ENCODE measurements at places on chromosomes 7 and 10.

DNA sequence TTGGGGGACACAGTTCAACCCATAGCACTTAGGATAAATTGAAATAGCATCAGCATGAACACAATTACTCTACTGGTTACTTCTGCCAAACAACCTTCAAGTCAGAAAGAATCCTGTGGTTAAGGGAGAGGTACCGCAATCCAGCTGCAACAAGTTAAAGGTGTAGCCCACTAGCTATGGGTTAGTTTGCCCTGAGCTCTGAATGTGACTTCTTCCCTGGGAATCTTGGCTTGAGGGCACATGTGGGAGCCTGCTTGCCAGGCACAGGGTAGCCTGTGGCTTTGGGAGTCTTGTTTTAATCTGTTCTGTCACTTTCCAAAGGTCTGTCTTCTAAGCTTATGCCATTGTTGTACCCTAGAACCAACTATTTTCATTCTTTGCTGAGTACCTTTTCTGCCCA, 8.9 kb upstream of the SGPL1 start:
- DNase-seq = no peak

DNA sequence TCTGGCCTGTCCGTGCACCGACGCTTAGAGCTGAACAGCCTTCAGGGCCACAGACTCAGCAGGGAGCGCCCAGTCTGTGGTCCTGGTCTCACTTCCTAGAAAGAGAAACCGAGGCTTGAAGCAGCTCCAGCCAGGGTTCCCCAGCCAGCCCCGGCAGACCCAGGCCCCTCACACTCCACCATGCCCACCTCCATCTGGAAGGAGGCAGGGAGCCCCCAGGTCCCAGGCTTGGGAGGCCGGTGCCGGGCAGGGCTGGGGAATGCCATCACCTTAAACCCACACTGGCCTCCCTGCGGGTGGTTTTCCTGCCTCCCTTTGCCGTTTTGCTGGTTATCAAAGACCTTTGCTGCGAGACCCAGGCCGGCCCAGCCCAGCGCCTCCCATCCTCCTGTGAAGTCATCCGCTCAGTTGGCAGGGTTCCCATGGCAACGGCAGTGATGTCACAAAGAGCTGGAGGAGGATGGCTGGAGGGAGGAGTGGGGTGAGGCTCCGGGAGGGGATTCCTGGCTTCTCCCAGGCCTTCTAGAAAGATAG, 24.0 kb downstream of the ELFN1 start:
- DNase-seq = peak; percentile 22

GRCh38 chr10:98323221-98324164, 55.5 kb upstream of the LOXL4 start:
- no peak for DNase-seq

DNA sequence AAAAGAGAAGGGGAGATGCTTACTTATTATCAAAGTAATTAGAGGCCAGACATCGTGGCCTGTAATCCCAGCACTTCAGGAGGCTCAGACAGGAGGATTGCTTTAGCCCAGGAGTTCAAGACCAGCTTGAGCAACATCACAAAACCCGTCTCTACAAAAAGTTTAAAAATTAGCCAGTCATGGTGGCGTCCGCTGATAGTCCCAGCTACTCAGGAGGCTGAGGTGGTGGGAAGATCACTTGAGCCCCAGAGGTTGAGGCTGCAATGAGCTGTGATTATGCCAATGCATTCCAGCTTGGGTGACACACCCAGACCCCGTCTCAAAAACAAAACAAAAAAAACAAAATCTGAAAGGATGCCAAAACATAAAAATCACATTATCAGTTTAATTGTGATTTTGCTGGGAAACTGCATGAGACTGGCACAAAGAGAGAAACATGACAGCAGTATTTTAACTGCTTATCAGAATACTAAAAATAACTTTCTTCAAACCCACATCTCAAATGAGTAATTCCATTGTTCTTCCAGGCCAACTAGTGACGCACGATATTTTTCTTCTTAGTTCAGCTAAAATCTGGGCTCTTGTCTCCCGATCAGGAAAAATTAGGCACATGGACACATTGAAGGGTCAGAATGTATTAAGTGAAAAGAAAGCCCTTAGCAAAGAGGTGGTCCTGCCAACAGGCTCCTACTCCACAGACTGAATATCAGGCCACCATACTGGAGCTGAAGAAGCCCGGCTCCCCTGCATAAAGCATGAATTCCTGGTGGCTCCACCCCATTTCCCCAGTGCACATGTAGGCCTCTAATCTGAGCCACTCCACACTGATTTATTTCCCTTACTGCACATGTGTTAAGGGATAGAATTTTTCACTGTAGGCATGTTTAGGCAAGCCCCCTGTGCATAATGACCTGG, 9.6 kb upstream of the CCM2 start:
- DNase-seq = no peak

DNA sequence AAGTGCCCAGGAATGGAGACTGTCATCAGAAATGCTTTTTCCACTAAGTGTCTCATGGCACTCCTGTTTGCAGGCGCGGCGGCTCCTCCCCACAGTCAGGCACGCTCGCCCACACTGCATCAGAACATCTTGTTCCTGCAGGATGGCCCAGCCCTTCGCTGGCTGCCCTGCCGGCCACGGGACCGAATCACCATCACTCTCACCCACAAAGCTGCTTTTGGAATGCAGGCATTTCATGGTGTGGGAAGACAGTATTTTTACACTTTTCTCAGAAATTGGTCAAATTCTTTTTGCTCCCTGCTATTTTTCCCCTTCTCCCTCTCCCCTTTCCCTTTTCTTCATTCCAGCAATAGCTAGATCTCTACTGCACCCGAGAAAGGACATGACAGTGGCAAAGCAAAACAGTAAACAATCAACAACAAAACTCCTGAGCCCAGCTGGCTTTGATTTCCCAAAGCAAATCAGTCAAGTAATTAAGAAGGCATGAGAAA, 176.1 kb upstream of the TNS3 start:
- no peak for DNase-seq

- no peak for DNase-seq
These were observed 10.4 kb upstream of the ASCC1 start for GRCh38 chr10:72226418-72227027.

DNA sequence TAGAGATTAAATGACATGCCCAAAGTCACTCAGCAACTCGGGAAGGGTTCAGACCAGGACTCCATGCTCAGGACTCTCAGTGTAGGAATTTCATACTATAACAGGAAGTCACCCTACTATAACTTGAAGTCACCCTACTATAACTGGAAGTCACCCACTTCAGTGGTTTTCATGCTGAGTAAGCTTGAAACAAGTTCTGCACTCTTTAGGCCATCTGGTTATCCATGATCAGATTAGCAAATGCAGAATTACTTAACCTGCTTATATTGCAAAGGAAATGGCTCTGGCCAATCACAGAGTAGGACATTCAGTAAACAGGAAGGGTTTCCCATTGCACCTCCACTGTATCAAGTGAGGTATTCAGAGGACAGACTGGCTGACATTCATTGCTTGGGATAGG, 1240.4 kb downstream of the GATA3 start:
- no peak for DNase-seq

GRCh38 chr10:110425684-110426293, 71.9 kb upstream of the DUSP5 start:
- no peak for DNase-seq

DNA sequence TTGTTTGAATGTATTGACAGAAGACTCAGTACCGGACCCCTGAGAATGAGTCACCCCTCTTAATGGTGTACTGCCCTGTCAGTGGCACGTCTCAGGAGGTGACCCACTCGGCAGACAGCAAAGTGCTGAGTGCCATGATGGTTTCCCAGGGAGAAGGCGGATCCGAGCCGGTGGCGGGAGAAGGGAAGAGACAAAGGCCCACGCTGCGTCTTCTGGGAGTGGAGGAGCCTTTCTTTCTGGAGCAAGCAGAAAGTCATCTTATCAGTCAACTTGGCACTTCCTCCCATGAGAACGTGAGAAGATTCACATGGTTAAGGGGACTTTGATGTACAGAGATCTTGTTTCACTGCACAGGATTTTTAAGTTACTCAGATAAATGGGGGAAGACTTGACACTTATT, 14.6 kb upstream of the PPP2R2D start:
- no peak for DNase-seq

DNA sequence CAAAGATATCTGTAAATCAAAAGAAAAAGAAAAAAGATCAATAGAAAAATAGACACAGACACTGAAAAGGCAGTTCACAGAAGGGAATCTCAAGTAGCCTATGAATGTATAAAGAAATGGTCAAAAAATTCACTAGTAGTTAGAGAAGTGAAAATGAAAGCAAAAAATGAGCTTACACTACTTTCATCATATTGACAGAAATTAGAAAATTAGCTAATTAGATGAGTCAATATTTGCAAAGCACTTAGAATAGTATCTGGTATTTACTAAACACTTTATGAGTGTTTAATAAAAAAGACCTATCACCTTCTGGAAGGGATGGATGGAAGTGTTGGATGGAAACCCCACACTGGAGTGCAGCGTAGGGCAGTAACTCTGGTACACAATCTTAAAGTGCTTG, 1.7 kb upstream of the CFAP58 start:
- DNase-seq = no peak

DNA sequence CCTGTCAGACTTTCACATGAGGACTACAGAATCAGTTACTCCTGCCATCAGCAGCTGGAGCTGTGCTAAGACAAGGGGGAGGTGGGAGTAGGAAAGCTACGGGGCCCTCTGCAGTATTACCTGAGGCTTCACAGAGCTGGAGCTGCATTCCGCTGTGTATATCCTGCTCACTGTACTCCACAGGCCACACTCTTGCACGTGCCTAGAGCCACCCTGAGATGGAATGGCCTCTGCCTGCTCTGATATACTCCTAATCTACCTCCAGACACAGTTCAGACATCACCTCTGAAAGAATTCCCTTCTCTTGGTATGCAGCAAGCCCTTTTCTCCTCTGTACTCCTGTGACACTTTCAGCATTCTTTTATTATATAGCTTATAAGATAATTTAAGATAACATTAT, 34.8 kb downstream of the TRDMT1 start:
- DNase-seq = no peak

DNA sequence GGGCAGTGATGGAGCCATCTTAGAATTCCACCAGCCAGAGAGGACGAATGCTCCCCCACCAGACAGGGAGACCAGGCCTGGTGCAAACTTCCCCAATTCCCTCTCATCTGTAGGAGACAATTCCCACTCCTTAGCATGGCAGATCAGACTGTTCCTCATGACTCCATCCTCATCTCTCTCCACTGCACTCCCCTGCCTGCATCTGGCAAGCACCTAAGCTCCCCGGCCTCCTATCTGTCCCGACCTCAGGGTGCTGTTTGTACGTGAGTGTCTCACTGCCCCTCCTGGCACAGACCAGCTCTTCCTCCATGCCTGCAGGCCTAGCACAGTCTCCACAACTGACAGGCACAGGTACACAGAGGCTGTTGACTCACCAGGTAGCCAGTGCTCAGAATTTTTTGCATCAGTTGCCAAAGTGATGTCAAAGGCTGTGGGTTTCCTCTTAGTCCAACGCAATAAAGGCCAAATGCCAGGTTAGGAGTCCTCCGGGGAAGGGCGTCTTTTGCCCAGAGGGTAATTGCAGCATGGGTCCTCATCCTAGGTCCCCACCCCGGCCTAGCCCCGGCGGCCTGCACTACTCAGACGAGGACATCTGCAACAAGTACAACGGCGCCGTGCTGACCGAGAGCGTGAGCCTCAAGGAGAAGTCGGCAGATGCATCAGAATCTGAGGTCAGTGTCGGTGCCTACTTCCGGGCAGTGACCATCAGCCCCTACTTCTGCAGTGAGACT, 436.8 kb upstream of the FOXK1 start:
- DNase-seq = no peak

DNA sequence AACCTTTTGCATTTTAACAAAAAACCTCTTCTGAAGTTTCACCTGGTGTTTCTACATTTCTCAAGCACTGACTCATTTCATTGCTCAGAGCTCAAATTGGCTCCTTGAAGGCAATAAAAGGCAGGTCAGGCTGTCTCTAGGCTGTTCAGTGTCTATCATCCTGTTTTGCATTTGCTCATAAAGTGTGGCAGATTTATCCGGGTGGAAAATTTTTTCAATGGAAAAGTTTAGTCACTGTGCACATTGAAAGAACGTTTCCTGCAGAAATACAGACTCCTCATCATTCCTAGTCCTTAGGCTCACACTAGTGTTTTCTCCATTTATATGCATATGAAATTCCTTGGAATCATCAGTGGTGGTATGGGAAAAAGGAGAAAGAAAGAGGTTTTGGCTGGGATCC, 114.2 kb upstream of the DGKB start:
- DNase-seq = no peak

DNA sequence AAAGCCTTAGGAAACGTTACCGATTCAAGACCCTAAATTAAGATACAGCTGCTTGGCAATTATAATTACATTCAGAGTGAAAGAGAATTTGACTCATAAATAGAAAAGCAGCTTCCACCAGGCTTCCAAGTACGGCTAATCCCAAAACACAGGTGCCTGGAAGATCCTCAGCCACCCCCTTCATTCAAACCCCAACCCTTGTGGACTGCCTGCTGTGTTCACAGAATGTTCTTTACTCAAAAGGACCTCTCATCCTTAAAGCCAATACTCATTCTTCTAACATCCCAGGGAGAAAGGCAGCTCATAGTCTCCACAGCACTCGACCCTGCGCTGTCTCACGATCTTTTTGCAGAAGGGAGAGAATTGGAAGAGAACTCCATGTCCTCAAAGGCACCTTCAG, 32.9 kb downstream of the RNF32 start:
- no peak for DNase-seq

- no peak for DNase-seq
These were observed 202.4 kb upstream of the TCERG1L start for GRCh38 chr10:131513901-131514300.

GRCh38 chr7:36129048-36129534, 24.0 kb upstream of the EEPD1 start:
- DNase-seq = no peak

DNA sequence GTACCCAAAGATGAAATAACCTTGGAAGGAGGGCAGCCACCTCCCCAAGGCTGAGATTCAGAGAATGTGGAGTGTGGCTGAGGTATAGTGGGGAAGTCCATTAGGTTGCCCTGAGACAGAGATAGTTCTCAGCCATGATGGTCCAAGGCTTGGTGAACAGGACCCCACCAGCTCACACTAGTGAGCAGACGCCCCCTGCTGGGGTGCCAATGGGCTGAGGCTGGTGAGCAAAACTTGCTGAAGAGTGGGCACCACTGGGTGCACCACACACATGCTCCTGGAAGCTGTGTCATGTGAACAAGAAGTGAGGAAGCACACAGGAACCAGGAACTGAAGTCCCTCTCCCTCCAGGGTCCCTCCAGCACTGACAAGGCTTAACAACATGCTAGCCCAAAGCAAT, 8.9 kb downstream of the FBXL13 start:
- DNase-seq = no peak

- no peak for DNase-seq
These were observed 132.8 kb downstream of the DYNC1I1 start for GRCh38 chr7:95905167-95905566.

Measured in frontal cortex (tissue), 4 donors.